ENCODE measurements at places on chromosomes 3 and 15.

DNA sequence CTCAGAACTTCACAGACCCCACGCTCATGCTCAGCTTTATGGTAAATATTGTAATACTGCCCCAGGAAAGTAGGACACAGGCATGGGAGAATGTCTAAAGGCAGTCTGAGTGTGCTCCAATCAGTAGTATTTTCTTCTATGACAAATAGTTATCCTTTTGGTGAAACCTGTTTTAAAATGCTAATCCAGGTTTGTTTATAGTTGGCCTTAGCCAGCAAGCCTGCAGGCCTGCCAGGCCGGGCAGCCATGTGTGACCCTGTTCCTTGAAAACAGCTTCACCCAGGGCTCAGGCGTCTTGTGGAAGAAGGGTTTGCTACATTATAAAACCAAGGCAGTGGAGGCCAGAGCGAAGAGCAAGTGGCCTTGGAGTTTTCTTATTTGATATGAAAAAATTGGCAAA is 104.7 kb downstream of the SEMA6D start:
- DNase-seq: no peak

- DNase-seq: no peak
Measured at GRCh38 chr3:147915057-147915456, 505.9 kb downstream of the ZIC1 start.

GRCh38 chr3:107213044-107213669 is 164.1 kb upstream of the CCDC54 start:
- DNase-seq: no peak

GRCh38 chr3:66480666-66481065 is 20.2 kb downstream of the LRIG1 start:
- peak; percentile 76 for DNase-seq

DNA sequence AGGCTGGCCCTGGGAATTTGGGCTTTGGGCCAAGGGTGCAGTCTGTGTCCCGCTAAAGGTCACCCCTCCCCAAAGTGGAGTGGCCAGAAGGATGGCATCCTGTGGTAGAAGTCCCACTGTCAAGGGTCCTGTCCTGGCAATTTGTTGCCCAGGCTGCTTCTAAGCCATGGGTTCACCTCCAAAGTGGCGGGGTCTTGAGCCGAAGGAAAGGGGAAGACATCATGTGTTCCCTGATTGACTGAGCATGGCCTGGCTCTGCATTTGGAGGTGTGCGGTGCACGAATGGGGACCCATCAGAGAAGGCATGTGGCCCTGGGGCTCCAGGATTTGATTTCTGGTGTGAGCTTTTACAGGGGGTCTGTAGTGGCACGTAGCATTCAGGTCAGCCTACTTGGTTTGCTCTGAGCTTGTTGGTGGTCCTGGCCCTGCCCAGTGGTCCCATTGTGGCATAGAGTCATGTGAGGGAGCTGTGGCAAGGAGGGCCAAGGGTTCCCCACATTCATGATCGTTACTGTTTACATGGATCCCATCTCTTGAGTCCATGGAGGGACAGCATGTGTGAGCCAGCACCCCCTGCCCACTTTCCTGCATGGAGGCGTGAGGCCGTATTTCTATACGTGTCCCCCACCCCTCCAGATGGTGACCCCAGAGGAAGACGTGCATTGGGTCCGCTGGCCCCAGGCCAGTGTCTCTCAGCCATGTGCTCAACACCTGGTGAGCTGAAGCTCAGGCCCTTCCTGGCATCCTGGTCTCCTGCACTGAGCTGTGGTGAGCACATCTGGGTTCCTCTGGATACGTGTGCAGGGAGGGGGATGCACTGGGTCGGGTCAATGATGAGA is 225.1 kb downstream of the SNRPN start:
- no peak for DNase-seq

- DNase-seq: no peak
Measured at GRCh38 chr3:14857506-14857905, 38.7 kb downstream of the FGD5 start.

- DNase-seq: no peak
Measured at GRCh38 chr3:58874248-58874741, 175.5 kb downstream of the CFAP20DC start.

DNA sequence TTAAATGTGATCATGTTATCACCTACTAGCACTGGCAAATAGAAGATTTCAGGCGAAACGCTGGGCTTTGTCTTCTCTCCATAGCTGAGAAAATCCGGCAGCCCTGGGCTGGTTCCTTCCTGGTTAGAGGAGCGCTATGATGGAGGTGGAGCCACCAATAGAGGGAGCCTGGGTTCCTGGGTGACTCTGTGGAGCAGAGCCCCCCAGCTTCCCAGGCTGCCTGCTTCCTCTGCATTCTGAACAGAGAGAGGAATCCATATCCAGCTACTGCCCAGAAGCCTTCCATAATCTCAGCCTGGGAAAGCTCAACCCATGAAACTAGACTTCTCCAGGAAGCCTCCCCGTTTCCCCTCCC is 32.6 kb upstream of the IQSEC1 start:
- DNase-seq: no peak

- DNase-seq: no peak
Measured at GRCh38 chr3:188861842-188862744, 309.7 kb upstream of the TPRG1 start.

DNA sequence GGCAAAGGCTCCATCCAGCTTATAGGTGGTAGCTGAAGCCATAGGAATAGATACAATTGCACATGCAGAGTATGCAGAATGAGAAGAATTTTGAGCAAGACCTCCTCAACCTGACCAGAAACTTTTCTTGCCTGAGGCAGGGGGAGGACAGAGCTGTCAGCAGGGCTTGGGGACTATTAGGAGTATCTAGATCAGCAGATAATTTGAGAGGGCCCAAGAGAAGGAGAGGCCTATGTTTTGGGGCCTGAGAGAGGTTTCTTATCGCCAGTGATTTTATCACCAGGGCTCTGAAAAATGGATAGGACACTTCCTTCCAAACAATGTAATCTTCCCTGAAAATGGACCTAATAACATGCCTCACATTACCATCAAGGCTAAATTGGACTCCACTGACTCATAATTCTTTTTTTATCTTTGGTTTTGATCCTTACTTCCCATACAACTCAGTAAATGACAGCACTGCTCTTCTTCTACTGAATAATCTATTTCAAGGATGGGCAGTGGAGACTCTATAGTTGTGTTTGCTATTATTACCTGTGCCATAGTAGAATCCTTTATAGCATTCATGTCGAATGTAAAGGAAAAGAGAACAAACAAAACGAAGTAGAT is 15.8 kb upstream of the RAMAC start:
- DNase-seq: no peak

DNA sequence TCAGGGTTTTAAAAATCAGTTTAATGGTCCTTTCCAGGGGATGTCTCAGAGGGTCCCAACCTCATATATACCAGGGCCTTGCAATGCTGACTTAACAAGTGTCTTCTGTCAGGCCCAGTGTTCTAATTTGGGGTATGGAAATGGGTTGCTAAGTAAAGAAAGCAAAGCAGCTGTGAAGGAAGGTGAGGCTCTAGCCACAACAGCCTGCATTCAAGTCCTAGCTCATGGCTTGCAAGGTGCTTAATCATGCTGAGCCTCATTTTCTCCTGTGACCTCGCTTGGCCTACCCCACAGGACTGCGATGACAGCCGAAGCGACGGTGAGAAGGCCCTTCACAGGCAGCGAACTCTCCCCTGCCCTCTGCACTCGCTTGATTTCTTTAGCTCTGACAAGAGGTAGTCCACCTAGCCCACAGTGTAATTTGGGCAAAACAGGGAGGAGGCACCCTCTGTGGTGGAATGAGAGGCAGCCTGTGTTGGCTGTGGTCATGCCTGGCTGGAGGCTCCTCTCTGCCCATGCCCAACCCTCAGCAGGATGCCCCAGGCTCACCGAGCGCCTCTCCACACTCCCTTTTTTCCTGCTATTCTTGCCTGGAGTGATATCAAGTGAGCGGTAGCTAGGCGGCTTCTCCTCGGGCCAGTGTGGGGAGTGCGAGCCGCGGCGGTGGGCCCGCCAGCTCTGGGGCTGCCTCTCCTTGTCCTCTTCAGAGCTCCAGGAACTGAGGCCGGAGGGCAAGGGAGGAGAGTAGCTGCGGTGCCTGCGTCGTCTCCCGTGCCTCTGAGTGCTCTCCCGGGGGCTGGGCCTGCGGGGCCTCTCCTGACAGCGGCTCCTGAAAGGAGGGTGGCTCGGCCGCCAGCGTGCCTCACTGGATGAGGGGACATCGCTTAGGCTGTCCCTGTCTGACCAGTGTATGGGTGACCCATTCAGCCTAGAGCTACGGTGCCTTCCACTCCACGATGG is 29.2 kb downstream of the ILDR1 start:
- peak; percentile 73 for DNase-seq

DNA sequence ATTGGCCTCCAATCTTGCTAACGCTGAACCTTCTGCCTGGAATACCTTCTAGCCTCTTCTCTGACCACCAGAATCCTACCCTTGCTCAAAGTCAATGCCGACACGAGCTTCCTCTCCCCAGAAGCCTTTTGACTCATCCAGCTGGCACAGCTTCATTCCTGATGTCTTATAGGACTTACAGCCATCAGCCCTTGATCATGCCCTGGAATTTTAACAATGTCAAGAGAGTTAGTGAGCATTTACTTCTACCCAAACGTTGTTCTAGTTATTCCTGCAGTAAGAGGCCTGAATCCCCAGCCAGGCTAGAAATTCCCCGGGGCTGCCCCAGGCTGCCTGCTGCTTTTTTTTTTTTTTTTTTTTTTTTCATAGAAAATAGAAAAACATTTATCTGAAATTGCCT is 3.9 kb downstream of the CYP1A2 start:
- no peak for DNase-seq

DNA sequence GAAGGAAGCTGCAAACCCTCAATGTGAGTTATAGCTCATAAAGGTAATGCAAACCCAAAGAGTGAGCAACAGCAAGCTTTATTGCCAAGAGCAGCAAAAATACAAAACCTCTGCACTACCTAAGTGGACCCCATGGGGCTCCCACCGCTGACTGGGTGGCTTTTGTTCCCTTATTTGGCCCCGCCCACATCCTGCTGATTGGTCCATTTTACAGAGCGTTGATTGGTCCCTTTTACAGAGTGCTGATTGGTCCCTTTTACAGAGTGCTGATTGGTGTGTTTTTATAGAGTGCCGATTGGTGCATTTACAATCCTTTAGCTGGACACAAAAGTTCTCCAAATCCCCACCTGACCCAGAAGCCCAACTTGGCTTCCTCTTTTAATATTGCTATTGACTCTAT is 154.5 kb upstream of the NSMCE3 start:
- no peak for DNase-seq

GRCh38 chr15:50055332-50055731 is 63.7 kb downstream of the ATP8B4 start:
- no peak for DNase-seq

DNA sequence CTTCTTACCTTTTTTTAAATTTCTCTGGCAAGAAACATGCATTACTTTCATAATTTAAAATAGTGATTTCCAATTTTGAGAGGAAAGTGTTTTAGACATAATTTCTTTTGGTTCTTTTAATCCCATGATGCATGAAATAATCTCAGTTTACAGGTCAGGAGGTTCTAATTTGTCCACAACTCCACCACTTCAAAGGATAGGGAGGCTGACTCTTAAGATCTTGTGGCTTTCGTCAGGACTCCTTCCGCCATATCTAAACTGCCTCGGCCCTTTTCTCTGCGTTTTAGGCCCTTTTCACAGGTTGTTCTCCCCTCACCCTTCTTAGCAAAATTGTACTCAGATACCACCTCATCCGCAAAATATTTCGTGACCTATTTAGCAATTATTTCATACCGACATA is 8.0 kb downstream of the DYNC1LI1 start:
- no peak for DNase-seq

DNA sequence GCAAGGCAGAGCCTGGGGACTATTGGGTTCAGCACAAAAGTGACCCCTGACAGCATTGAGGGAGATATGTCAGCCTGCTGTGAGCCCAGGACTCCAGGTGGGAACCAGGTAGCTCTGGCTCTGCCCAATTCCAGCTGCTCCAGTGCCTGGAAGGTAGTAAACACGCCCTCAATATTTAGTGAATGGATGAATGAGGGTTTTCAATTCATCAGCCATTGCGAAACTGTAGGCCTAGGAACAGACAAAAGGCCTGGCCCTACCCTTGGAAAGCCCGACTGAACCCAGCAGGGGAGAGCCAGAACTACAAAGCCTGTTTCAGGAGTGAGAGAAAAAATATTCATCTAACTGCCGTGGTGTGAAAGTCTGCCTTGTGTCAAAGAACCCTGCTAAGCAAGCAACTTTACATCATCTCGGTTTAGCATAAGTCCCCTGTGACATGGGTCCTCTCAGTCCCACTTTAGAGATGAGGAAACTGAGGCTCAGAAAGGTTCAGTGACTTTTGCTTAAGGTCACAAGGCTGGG is 8.1 kb upstream of the CSK start:
- DNase-seq: peak; percentile 48

- no peak for DNase-seq
Measured at GRCh38 chr3:122572940-122573412, 4.5 kb upstream of the PARP15 start.

- DNase-seq: no peak
Measured at GRCh38 chr3:5694266-5694665, 506.8 kb downstream of the EDEM1 start.

GRCh38 chr15:96359616-96360521 is 29.4 kb downstream of the NR2F2 start:
- DNase-seq: no peak

GRCh38 chr3:135897715-135898114 is 67.8 kb upstream of the PPP2R3A start:
- DNase-seq: no peak

GRCh38 chr3:58111513-58112184 is 99.1 kb downstream of the DNASE1L3 start:
- no peak for DNase-seq

GRCh38 chr3:189316296-189317019 is 144.7 kb downstream of the TPRG1 start:
- DNase-seq: no peak

GRCh38 chr3:37489355-37489754 is 315.0 kb upstream of the LRRFIP2 start:
- DNase-seq: no peak

DNA sequence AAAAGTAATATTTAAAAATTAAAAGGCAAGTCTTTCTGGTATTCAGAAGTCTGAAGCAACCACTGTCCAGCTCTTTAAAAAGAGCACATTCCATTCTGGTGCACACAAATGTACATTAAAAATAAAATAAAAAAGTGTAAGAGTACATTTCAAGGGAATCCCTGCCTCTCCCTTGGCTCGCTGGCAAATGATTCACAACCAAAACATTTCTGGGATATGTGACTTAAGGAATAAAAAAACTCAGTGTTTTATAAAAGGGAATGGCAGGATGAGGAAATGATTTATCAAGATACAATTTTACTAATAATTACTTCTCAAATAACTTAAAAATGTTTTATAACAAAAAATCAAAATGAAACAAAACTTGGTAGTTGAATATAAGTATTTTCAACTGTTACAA is 23.8 kb upstream of the ANXA2 start:
- DNase-seq: no peak

GRCh38 chr3:172270557-172271166 is 177.6 kb downstream of the GHSR start:
- peak; percentile 61 for DNase-seq

- DNase-seq: no peak
Measured at GRCh38 chr3:58965865-58966264, 84.0 kb downstream of the CFAP20DC start.

DNA sequence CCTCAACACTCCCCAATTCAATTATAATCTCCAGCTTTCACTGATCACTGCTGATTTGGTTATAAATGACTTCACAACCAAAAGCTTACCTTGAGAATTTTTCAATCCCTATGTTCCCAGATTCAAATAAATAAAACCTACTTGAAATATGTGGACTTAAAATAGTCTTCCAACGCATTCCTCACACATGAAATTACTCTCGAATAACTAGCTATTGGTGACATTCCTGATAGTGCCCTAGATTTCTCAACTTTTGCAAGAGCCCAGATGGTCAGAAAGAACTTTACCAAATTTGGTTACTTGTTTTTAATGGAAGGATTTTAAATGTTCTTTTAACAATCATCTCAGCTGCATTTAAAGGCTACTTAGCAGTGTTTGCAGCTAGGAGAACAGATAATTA is 605.5 kb downstream of the FHIT start:
- no peak for DNase-seq

Measured in MM.1S (cell line).